ENCODE measurements at places on chromosomes 1 and 21.

GRCh38 chr1:67250051-67250653 is 57.5 kb upstream of the IL12RB2 start:
- no peak for DNase-seq

- DNase-seq, result no peak
Observed at GRCh38 chr1:60160141-60160540, 86.6 kb upstream of the C1orf87 start.

DNA sequence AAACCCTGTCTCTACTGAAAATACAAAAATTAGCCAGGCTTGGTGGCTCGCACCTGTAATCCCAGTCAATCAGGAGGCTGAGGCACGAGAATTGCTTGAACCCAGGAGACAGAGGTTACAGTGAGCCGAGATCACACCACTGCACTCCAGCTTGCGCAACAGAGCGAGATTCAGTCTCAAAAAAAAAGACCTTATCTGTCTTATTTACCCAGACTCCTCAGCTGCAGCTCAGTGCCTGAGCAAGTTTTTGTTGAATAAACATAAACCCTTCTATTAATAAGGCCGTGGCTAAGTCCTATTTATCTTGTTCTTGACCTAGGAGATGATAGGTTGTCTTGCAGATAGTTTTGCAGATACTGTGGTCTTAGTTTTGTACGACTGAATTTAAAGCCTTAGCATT is 136.4 kb upstream of the TMEM51 start:
- DNase-seq, result no peak

GRCh38 chr1:214022810-214023425 is 35.1 kb downstream of the PROX1 start:
- DNase-seq, result no peak

DNA sequence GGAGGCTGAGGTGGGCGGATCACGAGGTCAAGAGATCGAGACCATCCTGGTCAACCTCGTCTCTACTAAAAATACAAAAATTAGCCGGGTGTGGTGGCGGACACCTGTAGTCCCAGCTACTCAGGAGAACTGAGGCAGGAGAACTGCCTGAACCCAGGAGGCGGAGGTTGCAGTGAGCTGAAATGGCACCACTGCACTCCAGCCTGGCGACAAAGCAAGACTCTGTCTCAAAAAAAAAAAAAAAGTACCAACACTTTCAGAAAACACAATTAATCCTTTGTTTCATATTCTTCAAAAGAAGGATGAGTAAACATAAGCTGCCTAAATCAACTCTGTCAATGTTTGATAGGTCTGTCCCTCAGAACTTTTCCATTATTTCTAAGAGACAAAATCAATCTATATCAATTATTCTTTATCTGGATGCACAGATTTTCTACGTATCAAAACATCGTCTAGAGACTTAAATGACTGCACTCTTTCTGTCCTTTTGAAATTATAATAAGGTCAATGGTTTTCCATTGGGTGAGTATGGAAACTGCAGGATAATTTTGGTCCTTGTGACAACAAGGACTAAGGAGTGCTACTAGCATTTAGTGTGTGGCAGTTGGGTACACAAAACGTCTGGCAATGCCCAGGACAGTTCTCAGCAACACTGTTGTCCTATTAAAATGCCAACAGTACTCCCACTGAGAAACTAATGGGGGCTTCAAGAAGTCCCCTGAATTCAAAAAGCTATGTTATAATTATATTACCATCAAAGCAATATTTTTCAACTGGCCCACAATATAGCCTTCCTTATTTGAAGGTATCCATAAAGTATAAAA is 40.7 kb downstream of the LPGAT1 start:
- DNase-seq, result no peak

DNA sequence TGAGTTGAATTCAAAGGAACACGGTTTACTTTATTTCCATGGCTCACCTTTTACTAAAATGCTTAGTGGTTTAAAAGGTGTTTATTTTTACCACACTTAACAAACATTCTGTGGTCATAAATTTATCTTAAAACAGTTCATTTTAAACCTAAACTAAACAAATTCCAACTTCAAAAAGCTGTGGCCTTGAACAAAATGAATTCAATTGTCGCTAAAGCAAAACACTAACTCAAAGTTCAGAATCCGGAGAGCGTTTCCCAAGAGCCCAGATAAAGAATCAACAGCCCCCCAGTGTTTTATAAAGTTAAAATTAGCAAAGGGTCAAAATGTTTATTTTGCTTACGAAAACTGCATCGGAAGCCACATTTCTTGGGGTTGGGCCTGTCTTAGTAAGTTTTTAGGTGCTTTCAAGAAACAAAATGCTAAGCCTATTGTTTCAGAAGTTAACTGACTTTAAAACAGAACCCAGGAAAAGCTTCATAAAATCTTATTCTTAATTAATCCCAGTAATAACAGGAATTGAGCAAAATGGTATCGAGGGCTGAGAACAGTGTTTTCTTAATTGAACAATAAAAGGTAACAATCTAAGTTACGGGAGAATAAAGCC is 1.3 kb downstream of the PUM1 start:
- DNase-seq, result no peak

All from SJCRH30 (cell line).